Fibroblast of skin of right biceps (primary cell): ENCODE measurements at places on chromosomes 1 and 21.

GRCh38 chr1:71233645-71234044 lies 152.8 kb upstream of the ZRANB2 start:
- no peak for DNase-seq

DNA sequence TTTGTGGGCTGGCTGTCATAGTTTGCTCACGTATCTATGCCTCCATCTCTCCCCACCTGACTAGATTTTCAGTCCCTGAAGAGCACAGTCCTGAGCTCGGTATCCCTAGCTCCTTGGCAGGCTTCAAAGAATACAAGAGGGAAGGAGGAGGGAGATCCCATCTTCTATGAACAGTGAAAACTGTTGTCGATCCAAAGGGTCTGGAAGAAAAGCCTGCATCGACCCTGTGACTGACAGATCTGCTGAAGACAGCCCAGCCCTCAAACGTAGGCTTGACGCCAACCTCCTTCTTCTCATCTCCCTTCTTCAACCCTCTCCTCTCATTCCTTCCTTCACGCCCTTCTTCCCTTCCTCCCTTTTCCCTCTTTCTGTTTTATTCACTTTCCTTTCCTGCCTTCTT lies 13.3 kb upstream of the ADORA1 start:
- no peak for DNase-seq

GRCh38 chr1:93814059-93814794 lies 64.8 kb downstream of the DNTTIP2 start:
- peak; percentile 84 for DNase-seq

GRCh38 chr1:80915491-80915890 lies 885.2 kb upstream of the ADGRL2 start:
- no peak for DNase-seq

DNA sequence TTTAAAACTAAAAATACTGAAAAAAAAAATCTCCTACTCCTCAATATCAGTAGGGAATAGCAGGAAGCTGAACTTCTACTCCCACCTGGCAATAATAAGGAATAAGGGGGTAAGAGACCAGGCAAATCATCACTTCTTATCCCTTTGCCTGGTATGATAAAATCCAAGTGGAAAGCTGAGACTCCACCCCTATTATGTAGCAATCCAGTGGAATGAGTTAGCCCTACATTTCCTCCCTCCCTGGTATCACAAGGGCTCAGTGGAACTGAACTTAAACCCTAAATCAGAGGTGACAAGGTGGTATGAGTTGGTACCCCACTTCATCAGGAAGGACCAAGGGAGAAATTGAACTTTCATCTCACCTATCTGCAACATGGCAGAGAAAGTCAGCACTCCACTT lies 25.7 kb downstream of the TRIM33 start:
- no peak for DNase-seq

- no peak for DNase-seq
Observed at GRCh38 chr1:116031302-116031835, 55.1 kb downstream of the SLC22A15 start.

DNA sequence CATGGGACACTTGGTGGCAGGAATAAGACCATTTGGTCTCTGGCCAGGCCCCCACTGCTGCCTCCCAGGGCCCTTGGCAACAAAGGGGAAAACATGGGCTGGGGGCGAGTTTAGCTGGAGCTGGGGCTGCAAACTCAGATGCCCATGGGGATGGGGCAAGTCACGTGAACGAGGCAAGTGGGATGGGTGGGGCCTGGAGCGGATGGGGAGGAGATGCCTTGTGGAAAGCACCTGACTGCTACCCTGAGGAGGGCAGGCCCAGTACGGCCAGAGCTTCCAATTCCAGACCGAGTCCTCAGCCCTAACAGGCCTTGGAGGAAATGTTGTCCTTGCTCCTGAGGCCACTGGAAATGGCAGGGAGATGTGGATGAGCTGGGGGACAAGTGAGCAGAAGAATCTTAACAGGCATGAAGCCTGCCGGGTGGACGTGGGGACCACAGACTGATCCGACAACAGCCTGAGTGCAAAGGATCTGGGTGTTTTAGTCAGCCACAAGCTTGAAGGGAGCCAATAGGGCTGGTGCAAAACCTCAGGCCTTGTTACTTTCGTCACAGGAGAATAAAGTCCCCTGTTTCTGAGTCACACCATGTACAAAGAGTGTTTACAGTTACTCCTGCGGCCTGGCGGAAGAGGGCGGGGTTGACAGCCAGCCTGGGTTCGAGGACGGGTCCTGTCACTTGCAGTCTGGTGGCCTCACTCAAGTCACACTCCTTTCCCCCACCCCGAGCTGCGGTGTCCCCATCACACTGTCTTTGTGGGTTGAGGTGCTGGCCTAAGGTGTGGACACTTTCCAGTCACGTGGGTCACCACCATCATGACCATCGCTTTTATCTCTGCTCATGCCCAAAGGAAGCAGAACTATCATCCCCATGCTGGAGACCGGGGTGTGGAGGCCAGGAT lies 19.1 kb downstream of the RUNX3 start:
- peak; percentile 49 for DNase-seq

- no peak for DNase-seq
Observed at GRCh38 chr1:8687538-8687937, 129.9 kb downstream of the RERE start.

- no peak for DNase-seq
Observed at GRCh38 chr1:156789621-156790318, 22.4 kb downstream of the PRCC start.

DNA sequence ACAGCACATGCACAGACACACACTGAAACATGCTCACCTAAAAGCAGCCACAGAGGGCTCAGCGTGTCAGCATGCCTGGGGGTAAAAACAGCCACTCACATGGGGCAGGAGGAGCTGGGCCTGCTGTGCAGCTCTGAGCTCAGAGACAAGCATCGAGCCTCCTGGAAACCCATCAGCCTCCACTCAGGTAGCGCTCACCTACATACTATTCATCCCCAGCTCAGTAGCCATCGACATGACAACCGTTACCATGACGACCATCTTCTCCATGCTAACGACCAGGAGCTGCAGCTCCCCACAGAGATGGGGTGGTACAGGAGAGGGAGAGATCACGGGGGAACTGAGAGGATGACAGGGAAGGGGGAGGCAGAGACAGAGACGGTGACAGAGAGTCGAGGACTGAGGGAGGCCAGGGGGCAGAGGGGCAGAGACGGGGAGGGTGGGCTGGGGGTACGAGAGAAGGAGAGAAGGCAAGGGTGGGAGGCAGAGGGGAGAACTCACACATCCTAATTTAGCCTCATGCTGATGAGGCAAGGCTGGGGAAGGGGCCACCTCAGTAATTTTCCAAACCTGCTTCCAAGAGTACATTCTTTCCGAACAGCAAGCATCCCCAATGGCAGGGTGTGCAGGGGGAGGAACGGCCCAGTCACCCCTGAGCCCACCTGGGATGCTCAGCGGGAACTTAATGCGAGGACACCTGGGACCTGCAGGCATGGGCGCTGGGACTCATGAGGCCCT lies 28.4 kb downstream of the SDC3 start:
- DNase-seq = no peak

GRCh38 chr1:171668372-171668771 lies 15.9 kb upstream of the MYOC start:
- no peak for DNase-seq

- peak; percentile 34 for DNase-seq
Observed at GRCh38 chr1:17539477-17540254, at the start of gene ARHGEF10L. ARHGEF10L (plus strand) TSS chr1:17539698; CDS start chr1:17580596, 40,898 bp downstream.

DNA sequence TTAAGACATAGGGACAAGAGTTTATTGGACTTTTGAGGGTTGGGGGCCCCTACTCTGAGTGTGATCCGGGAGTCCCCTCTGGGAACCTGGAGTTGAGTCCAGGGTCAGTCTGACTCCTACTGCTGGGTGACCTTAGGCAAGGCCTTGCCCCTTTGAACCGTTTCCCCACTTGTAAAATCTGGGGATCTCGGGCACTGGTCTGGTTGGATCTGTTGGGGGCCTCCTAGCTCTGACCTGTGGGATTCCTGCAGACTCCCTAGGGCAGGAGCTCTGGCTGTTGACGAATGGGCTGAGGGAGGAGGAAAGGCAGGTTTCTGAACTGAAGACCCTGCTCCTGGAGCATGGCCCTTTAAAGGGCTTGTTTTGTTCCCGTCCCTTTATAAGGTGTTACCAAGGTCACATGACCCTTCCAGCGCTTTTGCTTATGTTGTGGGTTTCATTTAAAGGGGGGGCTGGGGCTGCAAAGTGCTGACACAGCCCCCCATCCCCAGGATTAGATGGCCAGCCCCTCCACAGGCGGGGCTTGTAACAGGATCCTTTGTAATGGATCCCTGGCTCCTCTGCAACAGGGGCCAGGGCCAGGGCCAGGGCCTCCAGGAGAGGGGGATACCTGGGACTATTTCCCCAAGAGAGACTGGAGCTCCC lies 50.7 kb downstream of the YARS1 start:
- DNase-seq = no peak

DNA sequence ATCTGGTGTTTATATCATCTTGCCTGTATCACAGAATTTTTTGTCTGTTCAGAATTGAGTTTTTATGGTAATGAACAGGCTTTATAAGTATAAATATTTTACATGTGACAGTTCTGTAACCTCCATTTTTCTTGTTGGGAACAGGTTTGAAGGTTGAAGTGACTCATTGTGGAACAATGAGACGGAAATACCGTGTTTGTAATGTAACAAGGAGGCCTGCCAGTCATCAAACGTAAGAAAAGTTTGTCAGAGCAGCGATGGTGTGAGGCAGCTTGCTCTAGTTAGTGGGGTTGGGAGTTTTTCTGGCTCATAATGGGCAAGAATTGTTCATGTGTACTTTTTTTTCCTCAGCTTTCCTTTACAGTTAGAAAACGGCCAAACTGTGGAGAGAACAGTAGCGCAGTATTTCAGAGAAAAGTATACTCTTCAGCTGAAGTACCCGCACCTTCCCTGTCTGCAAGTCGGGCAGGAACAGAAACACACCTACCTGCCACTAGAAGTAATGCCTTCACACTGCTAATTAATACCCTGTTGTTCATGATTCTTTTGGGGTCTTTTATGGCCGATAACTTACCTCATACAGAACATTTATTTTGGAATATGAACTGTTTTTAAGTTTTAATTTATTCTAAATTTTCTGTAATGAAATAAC lies 75.2 kb upstream of the TEKT2 start:
- peak; percentile 70 for DNase-seq

GRCh38 chr1:183161391-183161790 lies 24.7 kb upstream of the LAMC2 start:
- DNase-seq = no peak

DNA sequence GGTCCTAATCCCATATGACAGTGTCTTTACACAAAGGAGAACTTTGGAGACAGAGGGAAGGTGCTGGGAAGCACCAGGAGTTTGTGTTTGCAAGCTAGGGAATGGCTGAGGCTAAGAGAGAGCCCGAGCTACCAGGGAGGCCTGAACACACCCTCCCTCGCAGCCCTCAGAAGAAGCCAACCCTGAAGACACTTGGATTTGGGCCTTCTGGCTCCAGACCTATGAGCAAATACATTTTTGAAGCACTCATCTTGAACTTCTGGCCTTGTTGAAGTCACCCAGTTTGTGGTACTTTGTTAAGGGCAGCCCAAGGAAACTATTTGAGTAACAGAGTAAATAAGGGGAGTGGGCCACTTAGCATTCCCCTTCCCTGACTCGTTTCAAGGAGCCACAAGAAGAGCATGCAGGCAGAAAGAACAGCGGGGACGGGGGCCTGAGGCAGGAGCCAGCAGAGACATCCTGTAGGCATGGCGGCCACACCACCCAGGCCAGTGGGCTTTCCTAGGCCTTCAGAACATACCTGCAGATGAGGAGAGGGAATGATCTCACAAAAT lies 13.2 kb upstream of the QSOX1 start:
- DNase-seq = no peak

- no peak for DNase-seq
Observed at GRCh38 chr1:46464013-46464548, 25.6 kb upstream of the DMBX1 start.

GRCh38 chr1:46708121-46708520 lies 10.8 kb downstream of the EFCAB14 start:
- no peak for DNase-seq

GRCh38 chr1:208791456-208791855 lies 547.3 kb upstream of the PLXNA2 start:
- DNase-seq = peak; percentile 79

DNA sequence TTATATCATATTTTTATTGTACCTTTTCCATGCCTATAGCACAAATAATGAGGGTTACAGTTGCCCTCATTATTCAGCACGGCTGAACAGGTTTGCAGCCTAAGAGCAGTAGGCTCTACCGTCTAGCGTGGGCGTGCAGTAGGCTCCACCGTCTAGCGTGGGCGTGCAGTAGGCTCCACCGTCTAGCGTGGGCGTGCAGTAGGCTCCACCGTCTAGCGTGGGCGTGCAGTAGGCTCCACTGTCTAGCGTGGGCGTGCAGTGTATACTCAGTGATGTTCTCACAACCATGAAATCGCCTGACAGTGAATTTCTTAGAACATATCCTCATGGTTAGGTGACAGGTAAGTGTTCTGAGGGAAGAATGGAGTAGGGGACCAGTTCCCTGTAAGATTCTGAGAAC lies 84.9 kb downstream of the DYRK1A start:
- no peak for DNase-seq

GRCh38 chr1:218990019-218990418 lies 183.7 kb upstream of the LYPLAL1 start:
- DNase-seq = no peak

DNA sequence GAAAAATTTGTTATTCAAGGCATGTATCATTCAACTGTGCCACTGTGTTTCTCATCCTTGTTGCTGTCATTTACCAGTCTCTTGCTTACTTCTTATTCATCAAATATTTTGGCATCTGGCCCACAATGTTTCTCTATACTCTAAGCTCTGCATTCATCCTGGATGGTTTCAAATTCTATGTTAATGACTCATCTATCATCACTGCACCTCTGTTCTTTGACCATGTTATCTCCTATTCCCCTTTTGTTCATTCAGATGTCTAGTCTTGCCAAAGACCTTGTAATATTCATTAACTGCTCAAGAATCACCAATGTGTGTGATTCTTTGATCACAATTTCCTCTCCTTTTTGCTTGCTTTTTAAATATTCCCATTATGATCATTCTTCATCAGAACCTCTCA lies 54.6 kb upstream of the PRKACB start:
- peak; percentile 86 for DNase-seq

GRCh38 chr1:14113271-14113670 lies 413.3 kb downstream of the PRDM2 start:
- no peak for DNase-seq

DNA sequence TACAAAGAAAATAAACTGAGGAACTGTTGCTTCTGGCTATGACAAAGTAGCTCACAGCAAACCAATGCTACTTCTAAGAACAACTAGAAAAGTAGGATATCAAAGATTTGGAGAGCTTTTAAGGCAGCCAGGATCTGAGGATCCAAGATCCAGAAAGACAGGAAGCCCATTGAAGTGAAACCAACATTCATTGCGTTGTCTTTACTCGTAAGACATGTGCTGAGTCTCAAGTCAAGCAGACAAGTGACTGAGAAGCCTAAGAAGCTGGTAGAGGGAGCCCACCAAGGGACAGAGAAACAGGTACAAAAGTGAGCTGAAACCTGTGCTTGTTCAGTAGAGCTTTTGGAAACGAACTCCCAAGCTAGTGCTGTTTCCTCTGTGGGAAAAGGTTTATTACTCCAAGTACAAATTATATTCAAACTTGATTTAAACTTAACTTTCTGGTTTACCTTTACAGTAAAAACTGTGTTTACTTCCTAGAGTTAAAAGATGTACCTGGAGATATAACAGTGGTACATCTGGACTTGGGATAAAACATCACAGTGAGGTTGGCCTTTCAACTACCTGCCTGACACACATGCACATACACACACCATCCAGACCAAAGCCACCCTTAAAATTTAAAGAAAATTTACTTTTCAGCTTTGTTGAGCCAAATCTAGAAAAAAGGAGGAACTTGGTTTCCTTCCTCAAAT lies 41.2 kb downstream of the NME7 start:
- DNase-seq = no peak

- no peak for DNase-seq
Observed at GRCh38 chr1:21048462-21048861, 128.2 kb downstream of the EIF4G3 start.

- DNase-seq = peak; percentile 41
Observed at GRCh38 chr1:154869351-154870114, 548 bp downstream of the KCNN3 start.
